Right ventricle myocardium inferior (tissue), 1 donor: ENCODE measurements at places on chromosomes 2 and 18.

DNA sequence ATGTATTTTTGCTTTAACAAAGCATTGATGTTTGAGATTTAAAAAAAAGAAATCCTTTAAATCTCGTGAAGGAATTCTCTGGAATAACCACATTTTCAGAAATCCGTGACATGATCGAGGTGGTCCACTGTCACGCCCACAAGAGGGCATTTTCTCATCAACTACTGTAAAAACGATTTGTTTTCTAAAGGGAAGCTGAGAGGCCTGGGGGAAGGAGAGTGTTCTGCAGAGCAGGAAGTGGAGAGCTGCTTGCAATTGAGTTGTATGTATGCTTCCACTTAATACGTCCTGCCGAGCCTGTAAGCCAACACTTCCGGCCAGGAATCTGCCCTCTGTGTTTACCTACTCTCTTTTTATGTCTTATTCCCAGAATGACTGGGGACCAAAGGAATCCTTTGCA lies 19.4 kb downstream of the KLHL29 start:
- no peak for DNase-seq

DNA sequence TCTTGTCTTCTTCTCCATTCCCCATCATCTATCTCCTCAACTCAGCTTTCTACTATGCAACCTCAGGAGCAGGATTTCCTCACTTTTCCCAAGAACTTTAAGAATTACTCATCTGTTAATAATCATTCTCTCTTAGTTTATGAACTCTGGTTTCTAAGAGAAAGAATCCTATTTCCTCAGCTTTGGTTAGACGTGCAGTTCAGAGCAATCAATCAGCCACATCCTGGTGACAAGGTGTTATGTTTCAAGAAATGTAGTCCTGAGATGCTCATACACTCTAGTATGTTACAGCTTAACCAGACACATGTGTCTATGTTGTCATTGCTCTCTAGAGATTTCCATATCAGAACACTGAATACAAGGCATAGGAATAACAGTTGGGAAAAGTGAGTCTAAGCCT lies 277.9 kb downstream of the MBD2 start:
- no peak for DNase-seq

DNA sequence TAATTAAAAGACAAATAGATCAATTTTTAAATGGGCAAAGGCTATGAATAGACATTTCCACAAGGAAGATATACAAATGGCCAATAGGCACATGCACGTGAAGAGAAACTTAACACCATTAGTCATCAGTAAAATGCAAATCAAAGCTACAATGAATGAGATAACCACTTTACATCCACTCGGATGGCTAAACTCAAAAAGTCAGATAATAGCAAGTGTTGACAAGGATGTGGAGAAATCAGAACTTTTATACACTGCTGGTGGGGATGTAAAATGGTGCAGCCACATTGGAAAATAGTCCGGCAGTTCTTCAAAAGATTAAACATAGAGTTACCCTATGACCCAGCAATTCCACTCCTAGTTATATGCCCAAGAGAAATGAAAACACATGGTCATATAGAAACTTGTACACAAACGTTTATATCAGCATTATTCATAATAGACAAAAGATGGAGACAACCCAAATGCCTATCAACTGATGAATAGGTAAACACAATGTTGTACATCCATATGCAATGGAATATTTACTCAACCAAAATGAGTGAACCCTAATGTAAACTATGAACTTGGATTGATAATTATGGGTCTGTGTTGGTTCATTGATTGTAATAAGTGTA lies 51.1 kb downstream of the SMAD7 start:
- no peak for DNase-seq

DNA sequence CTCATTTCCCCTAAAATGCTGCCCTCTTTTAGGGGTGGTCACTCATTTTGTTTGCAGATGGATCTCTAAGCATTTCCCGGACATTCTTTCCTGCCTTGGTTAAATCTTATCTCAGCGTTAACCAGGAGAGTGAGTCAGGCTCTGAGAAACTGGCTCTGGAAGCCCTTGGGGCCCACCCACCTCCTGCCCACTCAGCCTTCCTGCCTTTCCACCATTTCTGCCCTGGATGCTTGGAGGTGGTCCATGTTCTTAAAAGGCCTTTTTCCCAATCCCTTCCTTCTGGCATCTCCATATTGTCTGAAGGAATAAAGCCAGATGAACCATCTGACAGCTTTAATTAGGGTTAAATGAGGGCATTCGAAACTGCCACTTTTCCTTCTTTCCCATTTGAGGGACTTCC lies 9.5 kb downstream of the HK2 start:
- no peak for DNase-seq

GRCh38 chr2:100623033-100623715 lies 60.4 kb downstream of the PDCL3 start:
- DNase-seq = no peak

DNA sequence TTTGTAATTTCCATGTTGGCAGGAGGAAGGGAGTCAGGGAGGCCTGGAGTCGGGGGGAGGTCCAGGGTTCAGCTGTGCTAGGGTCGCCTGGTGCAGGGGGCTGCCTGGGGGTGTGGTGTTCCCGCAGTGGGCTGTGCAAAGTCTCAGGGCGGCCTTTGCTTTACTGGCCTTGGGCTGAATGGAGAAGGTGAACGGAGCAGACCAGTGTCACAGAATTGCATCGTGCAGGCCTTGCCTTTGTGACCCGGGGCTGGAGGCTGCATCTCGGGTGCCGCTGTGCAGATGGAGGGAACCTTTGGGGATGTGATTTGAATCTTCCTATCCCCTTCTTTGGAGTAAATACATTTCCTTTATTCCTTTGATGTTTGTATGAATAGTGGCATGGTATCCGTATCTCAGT lies 8.8 kb downstream of the SNTG2 start:
- DNase-seq = no peak

DNA sequence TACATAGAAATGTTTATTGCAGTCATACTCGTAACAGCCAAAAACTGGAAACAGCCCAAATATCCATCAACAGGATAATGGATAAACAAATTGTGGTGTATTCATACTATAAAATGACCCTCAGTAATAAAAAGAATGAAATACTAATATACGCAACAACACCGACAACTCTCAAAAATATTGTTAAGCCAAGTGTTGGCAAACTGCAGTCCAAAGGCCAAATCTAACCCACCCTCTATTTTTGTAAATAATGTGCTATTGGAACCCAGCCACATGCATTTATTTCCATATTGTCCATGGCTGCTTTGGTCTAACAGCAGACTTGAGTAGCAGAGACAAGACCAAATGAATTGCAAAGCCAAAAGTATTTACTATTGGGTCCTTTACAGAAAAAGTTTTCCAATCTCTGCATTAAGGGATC lies 151.0 kb downstream of the MREG start:
- DNase-seq = no peak

GRCh38 chr2:43175876-43176275 lies 50.5 kb downstream of the ZFP36L2 start:
- no peak for DNase-seq

DNA sequence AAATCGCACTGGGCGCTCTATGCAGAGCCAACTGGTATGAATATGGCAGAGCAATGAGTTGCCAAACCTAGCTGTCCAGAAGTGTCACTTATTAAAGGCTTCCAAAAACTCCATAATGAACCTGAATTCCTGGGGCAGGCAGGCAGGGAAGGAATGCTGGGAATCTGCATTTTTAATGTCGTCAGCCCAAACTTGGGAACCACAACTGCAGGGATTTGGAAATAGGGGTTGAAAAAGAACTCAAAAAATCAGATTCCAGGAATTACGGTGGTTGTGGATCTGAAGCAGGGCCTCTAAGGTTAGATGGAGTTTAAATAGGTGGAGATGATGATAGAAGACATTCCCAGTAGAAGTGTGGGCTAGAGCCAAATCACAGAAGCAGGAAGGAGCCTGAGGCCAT lies 15.0 kb downstream of the NCKAP5 start:
- no peak for DNase-seq

DNA sequence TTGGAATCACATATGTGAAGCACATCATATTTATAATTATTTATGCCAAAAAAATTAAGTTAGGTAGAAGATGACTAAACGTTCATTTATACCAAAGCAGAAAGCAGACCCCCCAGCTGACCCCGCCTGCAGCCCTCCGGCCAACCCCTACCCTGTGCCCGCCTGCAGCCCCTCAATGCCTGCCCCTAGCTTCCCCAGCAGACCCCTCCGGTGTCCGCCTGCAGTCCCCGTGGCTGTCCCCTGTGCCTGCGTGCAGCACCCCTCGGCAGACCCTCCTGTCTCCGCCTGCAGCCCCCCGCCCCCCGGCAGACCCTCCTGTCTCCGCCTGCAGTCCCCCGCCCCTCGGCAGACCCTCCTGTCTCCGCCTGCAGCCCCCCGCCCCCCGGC lies 136.2 kb downstream of the NFATC1 start:
- no peak for DNase-seq

GRCh38 chr2:211692689-211693088 lies 845.9 kb downstream of the ERBB4 start:
- no peak for DNase-seq

DNA sequence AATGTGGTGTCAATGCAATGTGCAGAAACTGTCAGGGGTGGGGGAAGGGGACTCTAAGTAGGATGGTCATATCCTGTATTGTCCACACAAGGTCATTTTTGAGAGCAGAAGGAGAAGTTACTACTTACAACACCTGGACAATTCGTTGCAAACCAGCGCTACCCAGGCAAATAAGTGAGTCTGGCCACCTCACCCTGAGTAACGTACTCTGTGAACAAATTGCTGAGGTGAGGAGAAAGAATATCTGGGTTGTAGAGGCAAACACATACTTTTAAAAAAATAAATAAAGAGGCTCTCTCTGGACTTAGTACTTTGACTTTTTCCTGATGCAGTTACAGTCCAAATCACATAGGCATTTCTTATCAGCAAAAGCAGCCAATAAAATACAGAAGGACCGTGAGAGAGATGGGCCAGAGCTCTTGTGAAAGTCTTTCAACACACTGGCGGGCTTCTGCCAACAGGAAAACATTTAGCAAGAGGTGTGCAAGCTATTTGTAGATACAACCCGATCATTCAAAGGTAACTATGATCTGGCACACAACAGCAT lies 268.2 kb upstream of the ID2 start:
- no peak for DNase-seq

DNA sequence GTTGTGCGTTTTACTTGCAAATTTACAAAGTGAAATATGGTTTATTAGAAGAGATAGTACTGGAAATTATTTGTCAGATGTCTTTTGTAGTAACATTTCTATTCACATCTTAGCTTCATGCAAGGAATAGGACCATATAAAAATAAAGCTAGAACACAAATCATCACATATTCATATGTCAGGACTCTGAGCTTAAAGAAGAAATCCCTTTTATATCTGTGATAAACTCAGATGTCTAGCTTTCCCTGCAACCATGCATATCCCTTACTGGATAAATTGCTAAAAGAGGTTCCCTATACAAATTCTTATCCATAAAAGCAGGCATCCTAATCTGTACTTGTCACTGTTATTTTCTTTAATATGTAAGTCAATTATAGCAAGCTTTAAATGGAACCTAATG lies 178.5 kb downstream of the NRXN1 start:
- no peak for DNase-seq

- DNase-seq = peak; percentile 46
Observed at GRCh38 chr2:199463708-199464605, 6.2 kb upstream of the SATB2 start.

GRCh38 chr18:33578518-33579348 lies 714 bp downstream of the ASXL3 start:
- peak; percentile 64 for DNase-seq

DNA sequence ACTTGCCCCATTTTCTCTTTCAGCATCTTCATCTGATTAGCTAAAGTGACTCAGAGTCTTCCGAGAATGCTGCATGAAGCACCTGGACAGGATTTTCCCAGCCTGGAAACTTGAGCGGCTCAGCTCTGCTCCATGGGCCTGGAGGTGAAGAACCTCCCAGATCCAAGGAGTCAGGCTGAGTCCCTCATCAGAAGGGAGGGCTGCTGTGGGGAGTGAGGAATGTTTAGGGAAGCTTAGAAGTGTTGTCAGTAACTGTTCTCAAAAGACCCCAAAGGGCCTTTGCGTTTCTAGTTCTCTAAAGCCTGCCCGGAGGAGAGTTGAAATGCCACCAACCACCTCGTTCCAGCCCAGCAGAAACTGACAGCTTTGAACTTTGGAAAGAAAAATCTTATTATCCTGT lies 157.1 kb downstream of the CLIP4 start:
- DNase-seq = no peak

DNA sequence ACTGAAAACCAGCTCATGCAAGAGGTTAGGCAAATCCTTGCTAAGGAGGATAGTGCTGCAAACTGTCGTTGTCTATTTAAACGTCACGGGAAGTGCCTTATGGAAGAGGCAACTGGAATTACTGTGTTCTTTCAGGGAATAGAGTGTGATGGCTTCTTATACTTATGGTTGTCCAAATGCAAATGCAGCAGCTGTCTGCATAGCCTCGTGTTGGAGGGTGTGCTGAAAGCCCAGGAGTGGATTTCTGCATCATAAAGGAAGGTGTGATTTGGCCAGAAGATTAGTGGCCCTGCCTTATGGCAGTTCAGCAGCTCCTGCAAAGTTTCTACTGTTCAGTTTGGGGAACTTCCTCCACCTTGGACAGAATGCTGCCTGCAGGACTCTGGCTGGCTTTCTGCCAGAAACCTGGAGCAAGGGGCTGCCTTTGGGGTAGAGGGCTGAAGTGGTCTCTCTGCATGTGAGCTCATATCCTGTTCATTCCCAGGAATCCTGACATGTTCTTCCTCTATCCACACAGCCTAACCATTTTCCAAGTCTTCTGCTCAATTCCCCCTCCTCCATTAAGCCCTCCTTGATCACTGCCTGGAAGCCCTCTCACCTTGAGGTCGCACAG lies 321.2 kb upstream of the CXCR4 start:
- DNase-seq = no peak

GRCh38 chr2:100291152-100291970 lies 30.9 kb downstream of the LONRF2 start:
- no peak for DNase-seq

DNA sequence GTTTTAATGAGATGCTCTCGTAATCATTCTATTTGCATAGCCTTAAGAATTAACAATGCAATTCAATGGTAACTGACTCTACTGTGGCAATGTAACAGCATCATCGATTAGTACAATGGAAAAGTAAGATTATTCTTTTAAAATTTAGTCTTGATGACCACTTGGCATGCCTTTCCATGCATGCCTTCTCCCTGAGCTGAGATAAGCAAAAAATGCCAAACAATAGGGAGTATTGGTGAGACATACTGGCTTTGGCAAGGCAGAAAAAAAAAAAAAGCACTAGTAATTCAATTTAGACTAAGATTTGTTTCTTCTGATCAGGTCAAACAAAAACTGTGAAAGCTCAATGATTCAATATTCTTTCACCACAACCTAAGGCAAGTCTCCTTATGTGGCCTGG lies 110.8 kb upstream of the TRIB2 start:
- no peak for DNase-seq

DNA sequence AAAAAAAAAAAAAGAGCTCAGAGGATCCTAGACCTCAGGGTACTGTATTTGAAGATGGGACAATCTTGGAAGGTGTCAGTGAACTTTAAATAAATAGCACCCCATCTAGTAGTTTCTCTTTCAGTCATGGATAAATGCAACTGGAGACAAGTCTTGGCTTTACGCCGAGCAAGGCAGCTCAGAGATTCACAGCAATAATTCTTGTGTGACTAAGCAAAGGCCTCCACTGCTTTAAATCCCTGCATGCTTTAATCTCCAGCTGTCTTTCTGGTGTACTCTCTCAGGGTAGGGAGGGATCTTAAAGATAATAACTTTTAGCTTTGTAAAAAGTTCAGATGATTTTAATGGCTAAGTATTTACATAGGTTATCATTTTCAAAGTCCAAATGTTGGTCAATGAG lies 36.3 kb downstream of the NRXN1 start:
- DNase-seq = no peak
